Suppressor macrophage treated with lipopolysaccharide for 1 hour (primary cell): ENCODE measurements at places on chromosomes 2 and 18.

- DNase-seq = no peak
Observed at GRCh38 chr18:74288041-74288440, 3.7 kb downstream of the CYB5A start.

DNA sequence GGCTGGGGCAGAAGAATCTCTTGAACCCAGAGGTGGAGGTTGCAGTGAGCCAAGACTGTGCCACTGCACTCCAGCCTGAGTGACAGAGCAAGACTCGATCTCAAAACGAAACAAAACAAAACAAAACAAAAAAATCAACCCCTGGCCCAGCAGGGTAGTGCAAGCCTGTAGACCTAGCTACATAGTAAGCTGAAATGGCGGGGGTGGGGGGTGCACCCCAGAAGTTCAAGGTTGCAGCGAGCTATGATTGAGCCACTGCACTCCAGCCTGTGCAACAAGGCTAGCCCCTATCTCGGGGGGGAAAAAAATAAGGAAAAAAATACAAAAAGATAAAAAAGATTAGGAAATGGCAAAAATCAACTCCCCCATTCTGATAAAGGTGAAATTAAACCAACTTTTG is 6.4 kb downstream of the ATL2 start:
- DNase-seq = no peak

DNA sequence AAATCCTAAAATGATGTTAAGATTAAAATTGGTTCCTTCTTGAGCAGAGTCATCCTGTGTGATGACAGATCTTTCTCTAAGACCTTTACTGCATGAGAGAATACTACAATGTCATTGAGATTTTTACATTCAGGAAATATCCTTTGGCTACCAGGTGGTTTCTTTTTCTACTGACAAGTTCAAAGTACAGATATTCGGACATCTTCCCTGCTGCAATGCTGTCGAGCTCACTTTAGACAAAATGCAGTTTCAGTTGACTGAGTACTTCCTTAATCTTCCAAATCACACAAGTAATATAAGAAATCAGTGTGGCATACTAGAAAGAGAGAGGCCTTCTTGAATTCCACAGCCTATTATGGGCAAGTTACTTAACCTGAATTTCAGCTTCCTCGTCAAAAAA is 207.9 kb upstream of the ACVR2A start:
- DNase-seq = peak; percentile 37

DNA sequence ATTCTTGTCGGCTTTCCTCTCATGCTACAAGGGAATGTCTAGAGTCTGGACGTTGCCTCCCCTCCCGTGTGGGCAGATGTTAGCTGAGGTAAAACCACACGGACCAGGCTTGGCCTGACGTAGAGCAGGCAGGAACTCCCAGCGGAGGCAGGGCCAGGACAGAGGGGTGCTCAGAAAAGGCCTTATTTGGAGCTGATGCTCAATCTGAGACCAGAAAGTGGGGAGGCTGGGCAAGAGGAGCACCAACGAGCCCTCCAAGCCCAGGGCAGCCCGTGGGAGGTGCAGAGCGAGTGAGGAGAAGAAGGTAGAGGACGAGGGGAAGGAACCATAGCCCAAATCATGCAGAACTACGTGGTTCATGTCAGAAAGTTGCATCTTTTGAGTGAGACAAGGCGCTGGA is 9.0 kb downstream of the TEX51 start:
- no peak for DNase-seq

DNA sequence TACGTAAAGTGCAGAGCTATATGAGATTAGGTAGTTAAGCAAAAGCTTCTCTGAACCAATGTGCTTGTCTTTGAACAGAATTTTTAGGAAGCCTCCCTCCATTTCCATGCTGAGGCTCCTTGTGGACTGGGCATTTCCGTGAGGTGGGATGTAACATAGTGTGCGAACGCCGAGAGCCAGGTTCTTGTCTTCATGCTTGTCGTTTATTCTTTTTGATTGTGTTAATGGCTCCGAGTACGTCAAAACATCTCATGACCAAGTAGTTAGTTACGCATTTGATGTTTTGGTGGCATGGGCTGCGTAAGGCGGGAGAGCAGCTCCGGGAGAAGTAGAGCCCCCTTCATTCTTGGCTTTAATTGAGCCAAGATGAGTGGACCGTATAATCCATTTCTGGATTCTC is 32.9 kb downstream of the DGKD start:
- no peak for DNase-seq

- DNase-seq = peak; percentile 79
Observed at GRCh38 chr2:240143801-240144648, 3.6 kb upstream of the OTOS start.

DNA sequence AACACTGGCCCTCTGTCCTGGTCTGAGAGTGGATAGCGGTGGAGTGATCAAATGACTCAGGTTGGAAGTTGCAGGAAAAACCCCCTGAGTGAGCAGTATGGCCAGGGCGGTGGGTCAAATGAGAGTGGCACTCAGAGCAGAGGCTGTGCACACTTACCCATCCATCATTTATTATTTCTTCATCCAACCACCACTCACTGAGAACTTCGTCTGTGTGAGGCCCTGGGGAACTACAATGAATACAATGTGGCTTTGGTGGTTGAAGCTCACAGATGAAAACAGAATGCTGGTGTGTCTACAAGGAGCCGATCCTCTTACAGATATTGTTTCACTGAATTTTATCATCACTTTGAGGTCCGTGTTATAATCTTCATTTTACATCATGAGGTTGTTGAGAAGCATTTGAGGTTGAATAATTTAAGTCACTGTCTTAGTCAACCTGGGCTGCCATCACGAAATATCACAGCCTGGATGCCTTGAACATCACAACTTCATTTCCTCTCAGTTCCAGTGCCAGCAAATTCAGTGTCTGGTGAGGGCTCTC is 73.4 kb upstream of the ID2 start:
- no peak for DNase-seq
